ENCODE measurements at places on chromosomes 3 and 15. TPM values are rescaled to one million over a fixed set of nuclear protein-coding genes. Genes with fewer than 3 reads are reported as not detected.

Gene BBX
- total RNA-seq: 18.0 TPM

Gene CD80
- total RNA-seq: not detected

Gene TRIM59
- total RNA-seq: 3.3 TPM

Gene FYCO1
- 10.7 TPM for total RNA-seq

Gene HIGD2B
- total RNA-seq: 0.31 TPM

Gene PLXNB1
- 44.8 TPM for total RNA-seq

Gene GOLGA8G
- total RNA-seq: 0.13 TPM

All from motor neuron (in vitro differentiated cells).